ENCODE measurements at places on chromosomes 12 and 14.

DNA sequence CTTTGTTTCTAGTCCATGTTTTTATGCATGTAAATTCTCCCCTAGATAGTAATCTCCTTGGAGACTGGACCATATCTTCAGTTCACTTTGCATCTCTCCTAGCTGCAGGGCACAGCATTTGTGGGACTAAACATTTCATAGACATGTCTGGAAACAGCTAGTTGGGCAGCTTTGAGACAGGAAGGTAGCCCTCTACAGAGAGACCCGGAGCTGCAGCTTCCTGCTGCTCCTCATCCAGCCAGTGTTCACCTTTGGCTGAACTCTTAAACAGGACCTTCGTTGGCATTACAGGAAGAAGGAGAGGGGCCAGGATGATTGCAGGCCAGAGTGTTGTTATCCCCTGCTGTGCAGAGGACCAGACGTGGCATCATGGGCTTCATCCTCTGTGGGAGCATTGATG lies 52.9 kb downstream of the GNS start:
- DNase-seq: no peak

DNA sequence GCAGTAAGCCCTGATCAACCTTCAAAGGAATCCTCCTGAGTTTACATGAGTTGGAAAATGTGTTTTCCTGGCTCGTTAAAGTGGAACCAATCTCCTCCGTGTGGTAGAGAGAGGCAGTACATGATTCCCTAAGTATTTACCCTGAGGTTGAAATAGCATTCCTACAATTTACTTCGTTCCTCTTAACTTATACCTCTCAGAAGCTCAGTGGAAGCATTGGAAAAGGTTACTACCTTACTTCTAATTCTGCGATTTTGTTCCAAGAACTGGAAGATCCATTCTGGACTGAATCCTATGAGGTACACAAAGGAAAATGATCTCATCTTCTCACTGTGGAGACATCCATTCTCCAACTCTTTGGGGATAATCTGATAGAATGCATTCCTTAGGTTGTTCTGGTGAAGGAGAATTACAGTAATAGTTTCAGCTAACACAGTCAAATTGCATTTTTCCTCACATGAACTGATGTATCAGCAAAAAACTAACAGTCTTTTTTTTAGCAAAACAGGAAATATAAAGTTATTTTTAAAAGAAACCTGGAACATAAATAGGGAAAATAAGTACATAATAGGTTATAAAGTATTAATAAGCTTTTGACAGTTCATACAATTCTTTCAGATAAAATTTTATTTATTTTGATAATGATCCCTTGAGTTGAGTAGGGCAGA lies 475.6 kb downstream of the PDZRN4 start:
- DNase-seq: no peak

- DNase-seq: no peak
These were observed 61.8 kb downstream of the PIK3C2G start for GRCh38 chr12:18323159-18323558.

DNA sequence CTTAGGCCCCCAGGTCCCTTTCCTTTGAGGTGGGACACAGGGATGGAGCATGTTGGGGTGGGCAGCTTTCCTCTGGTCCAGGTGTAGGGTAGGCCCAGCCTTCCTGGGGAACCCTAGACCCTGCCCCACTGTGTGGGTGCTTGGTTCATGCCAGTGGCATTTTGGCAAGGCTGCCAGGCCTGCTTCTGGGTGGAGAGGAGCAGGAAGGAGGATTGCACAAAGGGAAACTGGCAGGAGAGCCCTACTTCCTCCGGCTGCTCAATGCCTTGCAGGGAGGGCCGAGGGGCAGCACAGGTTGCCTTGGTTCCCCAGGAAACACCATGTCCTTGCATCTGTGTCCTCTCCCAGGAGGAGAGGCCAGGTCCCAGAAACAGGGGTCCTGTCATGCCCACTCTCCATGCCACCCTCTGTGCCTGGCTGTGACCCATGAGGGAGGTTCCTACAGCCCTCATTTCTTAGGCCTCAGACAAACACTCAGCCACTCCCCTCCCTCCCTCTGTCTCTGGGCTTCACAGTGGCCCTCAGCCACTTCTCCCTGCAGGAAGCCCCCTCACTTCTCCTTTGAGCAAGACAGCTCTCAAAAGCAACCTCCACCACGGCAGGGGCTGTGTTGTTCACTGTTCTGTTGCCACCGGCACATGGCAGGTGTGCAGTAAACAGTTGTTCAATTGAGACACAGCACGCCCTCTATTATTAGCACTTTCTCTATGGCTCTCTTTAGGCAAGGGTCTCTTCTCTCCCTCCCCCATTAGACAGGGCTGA lies 6.8 kb upstream of the KRT80 start:
- DNase-seq: no peak

DNA sequence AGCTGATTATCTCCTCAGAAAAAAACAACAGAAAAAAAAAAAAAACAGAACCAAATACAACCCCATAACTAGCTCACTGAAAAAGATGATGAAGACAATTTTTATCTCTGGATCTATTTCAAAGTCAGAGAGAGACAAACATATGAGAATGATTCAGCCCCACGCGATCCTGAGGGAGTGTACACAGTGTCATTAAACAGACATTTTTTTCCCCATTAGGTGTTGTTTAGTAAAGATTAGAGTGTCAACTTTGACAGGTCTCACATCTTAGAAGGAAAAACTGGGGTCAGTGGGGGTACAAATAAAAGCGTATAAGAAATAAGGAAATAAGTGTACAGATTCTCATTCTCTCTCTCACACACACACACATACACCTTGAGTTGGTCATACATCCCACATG lies 635.4 kb downstream of the NRXN3 start:
- no peak for DNase-seq

Measured in activated CD4-positive, alpha-beta T cell treated with anti-CD3 and anti-CD28 coated beads, Interleukin-10, Interleukin-2, amounts not matched to agents 100 ng/mL and 50 ng/mL, durations not matched to agents 16 hours and 8 hours (primary cell).